Urinary bladder (tissue), 4 donors: ENCODE measurements at places on chromosomes 6 and 20. TPM values are rescaled to one million over a fixed set of nuclear protein-coding genes. Genes with fewer than 3 reads are reported as not detected.

GRCh38 chr6:151044465-151045441, 179.3 kb downstream of the MTHFD1L start:
- peak; percentile 83 for DNase-seq

DNA sequence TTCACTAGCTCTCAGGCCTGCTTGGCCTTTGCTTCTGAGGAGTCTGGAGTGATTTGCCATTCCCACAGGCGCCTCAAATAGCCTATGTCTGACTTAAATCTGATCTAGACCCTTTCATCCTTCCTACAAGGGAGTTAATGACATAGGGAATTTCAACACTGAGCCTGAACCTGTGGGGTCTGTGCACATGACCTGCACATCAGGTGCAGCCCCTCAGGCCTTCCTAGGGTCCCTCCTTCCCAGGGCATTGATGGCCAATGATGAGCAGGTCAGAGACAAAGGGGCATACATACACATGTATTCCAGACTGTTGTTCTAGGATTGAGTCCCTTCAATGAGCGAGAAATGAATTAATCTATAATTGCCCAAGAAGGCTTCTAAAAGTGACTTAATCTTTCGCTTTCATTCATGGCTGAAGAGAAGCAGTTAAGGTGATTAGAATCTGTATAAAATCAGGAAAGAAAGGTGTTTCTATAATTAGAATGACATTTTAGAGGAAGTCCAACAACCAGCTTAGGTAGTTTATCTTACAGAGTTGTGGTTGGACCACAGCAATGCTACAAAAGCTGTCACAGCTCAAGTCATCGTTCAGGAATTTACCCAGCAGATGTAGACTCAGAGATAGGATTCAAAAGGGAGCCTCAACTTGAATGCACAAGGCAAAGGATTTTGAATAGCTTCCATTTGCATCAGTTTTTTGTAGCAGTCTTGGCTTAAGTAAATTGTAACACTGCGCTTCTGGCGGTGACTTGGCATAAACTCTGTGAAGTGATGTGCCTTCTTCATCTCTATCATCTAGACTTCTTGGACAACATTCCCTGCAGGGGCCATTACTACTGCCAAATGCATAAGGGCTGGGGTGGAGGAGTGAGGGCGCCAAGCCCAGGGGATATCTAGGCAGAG, 27.0 kb upstream of the TBC1D7 start:
- DNase-seq: peak; percentile 40

- DNase-seq: no peak
Observed at GRCh38 chr6:8934318-8934717, 499.0 kb upstream of the SLC35B3 start.

Gene ZNF311
- 3.2 TPM for total RNA-seq

- no peak for DNase-seq
Observed at GRCh38 chr20:50378170-50379000, 131.8 kb upstream of the PTPN1 start.

Gene NKAIN4
- total RNA-seq: 4.0 TPM

DNA sequence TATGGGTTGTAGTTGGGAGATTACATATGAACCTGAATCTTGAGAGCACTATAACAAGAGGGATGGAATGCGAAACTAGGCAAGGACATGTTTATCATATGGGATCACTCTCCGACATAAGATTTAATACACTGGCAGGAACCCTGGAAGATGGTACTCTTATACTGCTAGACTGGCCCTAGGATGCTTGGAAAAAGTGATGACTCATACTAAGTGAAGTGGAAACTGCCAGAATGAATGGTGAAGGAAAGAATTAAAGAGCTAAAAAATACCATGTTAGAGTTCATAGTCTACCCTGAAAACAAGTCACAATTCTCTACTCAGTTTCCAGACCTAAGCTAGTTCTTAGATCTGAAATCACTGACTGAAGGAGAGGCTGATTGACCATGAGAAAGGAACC, 45.5 kb upstream of the THEMIS start:
- DNase-seq: no peak

GRCh38 chr20:62378215-62378614, 8.7 kb upstream of the RPS21 start:
- DNase-seq: no peak

Gene DDX39B
- total RNA-seq: 271 TPM

- no peak for DNase-seq
Observed at GRCh38 chr6:160634706-160635105, 29.4 kb downstream of the LPA start.

DNA sequence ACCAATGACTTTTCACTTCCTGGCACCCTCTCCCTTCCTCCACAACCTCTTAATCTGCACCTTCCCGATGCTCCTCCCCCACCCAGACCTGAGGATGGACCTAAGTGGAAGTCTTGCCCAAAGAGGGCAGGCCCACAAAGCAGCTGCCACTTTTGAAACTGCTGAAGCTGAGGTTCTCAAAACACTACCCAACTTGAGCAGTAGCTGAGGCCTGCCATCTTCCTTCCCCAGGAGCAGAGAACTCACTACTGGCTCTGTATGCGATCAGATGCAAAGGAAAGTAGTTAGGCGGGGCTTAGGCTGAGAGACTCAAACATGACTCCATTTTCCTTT, 1.5 kb downstream of the HM13 start:
- DNase-seq: no peak

GRCh38 chr6:90068264-90068663, 174.0 kb downstream of the GJA10 start:
- DNase-seq: no peak

DNA sequence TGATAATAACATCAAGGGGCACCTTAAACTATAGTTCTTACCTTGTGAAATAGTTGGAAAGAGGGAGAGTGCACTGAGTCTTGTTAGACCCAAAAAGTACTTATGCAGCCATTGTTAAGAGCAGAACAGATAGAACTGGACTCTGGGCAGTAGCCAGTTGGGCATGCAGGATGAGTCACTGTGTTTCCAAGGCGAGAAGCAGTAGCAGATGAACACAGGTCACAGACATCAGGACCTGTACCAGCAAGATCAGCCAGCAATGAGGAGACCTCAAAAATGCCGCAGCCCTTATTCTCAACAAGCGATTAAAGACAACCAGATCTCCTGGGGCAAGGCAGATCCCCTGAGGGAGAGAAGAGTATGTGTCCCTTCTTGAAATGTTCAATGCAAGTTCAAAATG, 79.0 kb downstream of the SAMD3 start:
- DNase-seq: no peak

DNA sequence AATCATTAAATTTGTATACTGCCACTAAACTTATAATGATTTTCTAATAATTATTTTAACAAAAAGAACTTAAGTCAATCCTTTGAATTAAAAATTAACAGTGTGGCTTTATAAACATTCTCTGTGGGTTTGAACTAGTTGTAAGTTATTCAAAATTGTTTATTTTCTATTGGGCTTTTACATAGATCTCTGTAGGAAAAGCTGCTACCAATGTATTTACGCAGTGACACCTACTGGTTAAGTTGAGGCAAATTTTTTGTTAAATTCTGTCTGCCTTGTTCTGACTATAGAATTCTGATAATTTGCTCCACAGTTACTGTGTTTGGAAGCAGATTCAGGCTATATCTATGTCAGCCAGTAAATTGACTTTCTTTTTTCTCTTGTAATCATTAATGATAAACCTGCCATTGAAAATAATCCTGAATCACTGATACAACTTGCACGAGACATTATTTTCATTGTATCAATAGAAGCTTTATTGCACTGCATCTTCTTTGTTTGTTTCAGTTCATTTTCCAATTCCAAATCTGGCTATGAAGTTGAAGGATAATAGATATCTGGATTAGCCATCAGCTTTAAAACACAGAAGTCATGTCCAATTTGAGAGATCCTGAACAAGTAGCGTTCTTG, 66.0 kb upstream of the UTRN start:
- DNase-seq: no peak

GRCh38 chr6:162613310-162613709, 114.3 kb downstream of the PRKN start:
- DNase-seq: no peak

GRCh38 chr20:15345287-15345686, 1007.9 kb upstream of the FLRT3 start:
- no peak for DNase-seq

DNA sequence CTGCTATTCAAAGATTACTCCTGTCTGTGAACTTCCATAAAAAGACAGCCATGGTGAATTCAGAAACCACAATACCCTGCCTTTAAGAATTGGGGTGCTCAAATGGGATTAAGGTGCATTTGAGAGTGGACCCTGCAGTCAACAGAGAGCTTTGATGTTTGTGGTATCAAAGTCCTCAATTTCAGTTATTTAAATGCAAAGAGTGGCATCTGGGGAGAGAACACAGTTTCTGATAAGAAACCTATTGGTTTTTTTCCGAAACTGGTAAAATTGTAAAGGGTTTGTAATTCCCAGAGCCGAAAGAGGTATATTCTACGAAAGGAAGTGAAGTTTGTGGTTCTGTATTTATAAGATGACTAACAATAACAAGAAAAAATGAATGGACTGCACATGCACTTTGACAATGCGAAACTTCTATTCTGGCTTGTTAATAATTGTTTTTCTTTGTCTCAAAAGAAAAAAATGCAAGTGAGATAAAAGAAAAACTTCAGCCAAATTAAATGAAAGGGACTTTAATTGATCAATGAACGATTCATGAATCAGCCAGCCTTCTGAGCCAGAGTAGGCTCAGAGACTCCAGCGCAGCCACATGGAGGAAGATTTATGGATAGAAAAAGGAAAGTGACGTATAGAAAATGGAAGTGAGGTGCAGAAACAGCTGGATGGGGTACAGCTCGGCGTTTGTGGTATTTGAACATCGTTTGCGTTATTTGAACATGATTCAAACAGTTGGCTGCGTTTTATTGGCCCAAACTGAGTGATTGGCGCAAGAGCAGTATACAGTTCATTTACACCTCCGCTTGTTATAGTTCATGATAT, 70.5 kb upstream of the DUSP22 start:
- DNase-seq: no peak

- DNase-seq: no peak
Observed at GRCh38 chr6:14348389-14348788, 230.8 kb downstream of the CD83 start.

GRCh38 chr20:37218441-37218840, 39.1 kb upstream of the MROH8 start:
- DNase-seq: no peak

DNA sequence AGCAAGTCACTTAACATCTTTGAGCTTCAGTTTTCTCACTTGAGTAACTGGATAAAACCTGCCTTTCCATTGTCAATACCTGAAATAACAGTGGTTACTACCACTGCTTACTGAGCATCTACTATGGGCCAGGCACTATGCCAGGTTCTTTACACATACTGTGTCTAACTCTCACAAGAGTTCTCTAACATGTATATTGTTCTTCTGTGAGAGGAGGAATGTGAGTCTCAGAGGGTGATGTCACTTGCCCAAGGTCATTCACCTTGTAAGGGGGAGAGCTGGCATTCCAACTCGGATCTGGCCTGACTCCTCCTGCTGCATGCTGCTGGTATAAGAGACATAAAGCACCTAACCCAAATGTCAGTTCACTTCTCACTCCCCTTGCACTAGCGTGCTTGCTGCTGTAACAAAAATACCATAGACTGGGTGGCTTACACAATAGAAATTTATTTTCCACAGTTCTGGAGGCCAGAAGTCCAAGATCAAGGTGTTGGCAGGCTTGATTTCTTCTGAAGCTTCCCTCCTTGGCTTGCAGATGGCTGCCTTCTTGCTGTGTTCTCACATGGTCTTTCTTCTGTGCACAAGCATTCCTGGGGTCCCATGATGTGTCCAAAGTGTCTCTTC, 21.9 kb upstream of the SGK2 start:
- no peak for DNase-seq

- DNase-seq: no peak
Observed at GRCh38 chr6:87789198-87789899, 87.3 kb upstream of the AKIRIN2 start.

DNA sequence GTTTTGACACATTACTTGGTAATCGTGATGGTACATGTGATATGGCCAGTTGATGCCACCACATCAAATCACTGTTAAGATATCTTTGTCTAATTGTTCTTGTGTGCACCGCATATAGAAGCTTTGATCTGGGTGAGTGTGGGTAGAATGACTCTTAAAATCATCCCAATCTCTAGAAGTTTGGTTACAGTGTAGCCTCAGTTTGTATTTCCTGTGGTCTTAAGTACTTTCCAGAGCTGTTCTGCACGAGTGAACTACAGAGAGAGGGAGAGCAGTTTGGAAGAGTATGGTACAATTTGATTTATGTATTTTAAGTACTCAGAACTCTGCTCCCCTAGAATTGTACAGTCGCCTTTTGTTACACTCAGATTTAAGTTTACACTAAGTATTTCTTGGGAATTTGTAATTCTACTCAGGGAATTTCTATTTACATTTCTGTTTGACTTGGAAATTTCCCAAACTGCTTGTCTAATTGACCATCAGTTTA, 37.5 kb downstream of the SNX9 start:
- DNase-seq: no peak

Gene LY6G6F
- total RNA-seq: not detected

DNA sequence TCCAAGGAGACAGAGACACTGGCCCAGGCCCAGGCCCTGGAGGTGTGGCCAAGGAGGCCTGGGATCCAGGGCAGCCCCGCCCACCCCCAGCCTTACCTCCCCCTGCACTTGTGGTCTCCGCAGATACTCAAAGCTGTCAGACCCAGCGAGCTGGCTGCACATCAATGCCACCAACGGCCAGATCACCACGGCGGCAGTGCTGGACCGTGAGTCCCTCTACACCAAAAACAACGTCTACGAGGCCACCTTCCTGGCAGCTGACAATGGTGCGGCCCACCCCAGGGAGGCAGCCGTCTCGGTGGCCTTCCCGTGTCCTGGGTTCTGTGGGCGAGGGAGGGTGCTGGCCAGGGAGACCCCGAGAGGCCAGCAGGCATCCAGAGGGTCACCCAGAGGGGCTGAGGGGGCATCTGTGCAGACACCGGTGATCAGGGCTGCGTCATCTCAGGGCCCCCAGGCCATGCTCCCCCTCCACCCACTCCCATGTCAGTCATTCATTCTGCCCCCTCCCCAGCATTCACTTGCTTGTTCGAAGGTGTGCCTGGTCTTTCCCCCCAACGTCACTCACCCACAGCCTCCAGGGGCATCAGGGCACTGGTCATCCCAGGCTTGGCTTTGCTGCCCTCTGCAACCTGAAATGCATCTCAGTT, 141.3 kb downstream of the TAF4 start:
- DNase-seq: no peak

Gene SLC16A10
- total RNA-seq: 5.4 TPM

GRCh38 chr6:136737871-136738691, 54.2 kb downstream of the MAP3K5 start:
- DNase-seq: no peak
